ENCODE measurements at places on chromosomes 5 and 9. TPM values are rescaled to one million over a fixed set of nuclear protein-coding genes. Genes with fewer than 3 reads are reported as not detected.

GRCh38 chr5:84354101-84354500 lies 30.6 kb downstream of the EDIL3 start:
- no peak overlapping the region for H3K4me3 ChIP-seq
- H3K4me1 ChIP-seq, result no peaks in the 10 kb centered on the region
- DNase-seq, result no peak

- peaks cover 5% of the 10 kb centered on the region for H3K4me1 ChIP-seq
- H3K27me3 ChIP-seq, result peaks cover 58% of the 10 kb centered on the region
- no peaks in the 10 kb centered on the region for H3K36me3 ChIP-seq
These were observed 643 bp downstream of the PLEKHG4B start for GRCh38 chr5:92401-93220.

GRCh38 chr5:64872044-64872443 lies 103.3 kb downstream of the CWC27 start:
- no peaks in the 10 kb centered on the region for H3K27me3 ChIP-seq
- no peaks in the 10 kb centered on the region for H3K4me1 ChIP-seq
- peaks cover 3% of the 10 kb centered on the region for H3K36me3 ChIP-seq

DNA sequence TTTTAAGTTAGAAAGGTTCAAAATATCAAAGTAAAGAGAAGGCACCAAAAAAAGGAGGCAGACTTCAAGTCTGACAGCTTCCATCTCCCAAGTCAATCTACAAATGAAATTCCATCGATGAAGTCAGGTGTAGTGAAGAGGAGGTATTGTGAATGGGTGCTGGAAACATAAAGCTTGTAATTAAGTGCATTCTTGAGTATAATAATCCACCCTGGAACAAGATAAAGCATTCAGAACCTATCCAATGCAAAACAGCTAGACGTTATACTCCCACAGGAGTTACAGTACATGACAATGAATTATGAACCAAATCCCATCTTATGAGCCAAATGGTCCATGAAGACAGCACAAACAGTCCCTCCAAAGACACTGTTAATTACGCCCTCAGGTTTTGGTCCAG lies 22.3 kb downstream of the BNC2 start:
- H3K27ac ChIP-seq, result no peak overlapping the region
- H3K4me3 ChIP-seq, result no peak overlapping the region
- no peak for DNase-seq

IL5 gene
- 5.0 TPM for total RNA-seq

All from activated CD4-positive, alpha-beta memory T cell treated with anti-CD3 and anti-CD28 coated beads for 36 hours (primary cell).